ENCODE measurements at places on chromosomes 2 and 18. TPM values are rescaled to one million over a fixed set of nuclear protein-coding genes. Genes with fewer than 3 reads are reported as not detected.

GRCh38 chr2:65128297-65129190, 1.4 kb downstream of the RAB1A start:
- peak overlapping the region; percentile 100 for H3K4me3 ChIP-seq
- peak overlapping the region; percentile 98 for H3K27ac ChIP-seq
- peaks cover 41% of the 10 kb centered on the region for H3K4me1 ChIP-seq
- H3K27me3 ChIP-seq = no peaks in the 10 kb centered on the region
- no peaks in the 10 kb centered on the region for H3K36me3 ChIP-seq

- DNase-seq = no peak
- H3K4me1 ChIP-seq = no peaks in the 10 kb centered on the region
- no peaks in the 10 kb centered on the region for H3K27me3 ChIP-seq
- no peak overlapping the region for H3K4me3 ChIP-seq
- H3K36me3 ChIP-seq = no peaks in the 10 kb centered on the region
Measured at GRCh38 chr2:54422072-54422581, 34.0 kb upstream of the SPTBN1 start.

GRCh38 chr2:111640480-111640879, 243.5 kb downstream of the ANAPC1 start:
- H3K4me1 ChIP-seq = no peaks in the 10 kb centered on the region
- H3K27me3 ChIP-seq = peaks cover 10% of the 10 kb centered on the region
- no peak overlapping the region for H3K27ac ChIP-seq
- H3K4me3 ChIP-seq = no peak overlapping the region
- H3K36me3 ChIP-seq = no peaks in the 10 kb centered on the region

DNA sequence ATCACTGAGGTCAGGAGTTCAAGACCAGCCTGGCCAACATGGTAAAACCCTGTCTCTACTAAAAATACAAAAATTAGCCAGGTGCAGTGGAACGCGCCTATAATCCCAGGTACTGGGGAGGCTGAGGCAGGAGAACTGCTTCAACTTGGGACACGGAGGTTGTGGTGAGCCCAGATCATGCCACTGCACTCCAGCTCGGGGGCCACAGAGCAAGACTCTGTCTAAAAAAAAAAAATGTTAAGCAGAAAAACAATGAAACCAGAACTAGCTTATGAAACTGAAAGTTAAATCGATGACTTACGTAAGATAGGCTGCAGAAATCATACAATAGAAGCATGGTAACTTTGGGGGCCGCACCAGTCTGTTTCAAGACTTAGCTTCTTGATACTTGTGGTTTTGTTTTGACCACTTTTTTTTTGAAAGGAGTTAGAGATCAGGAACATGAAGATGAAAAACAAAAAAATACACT, 6.2 kb upstream of the GPR155 start:
- peaks cover 3% of the 10 kb centered on the region for H3K27me3 ChIP-seq
- no peaks in the 10 kb centered on the region for H3K4me1 ChIP-seq
- H3K27ac ChIP-seq = no peak overlapping the region
- H3K4me3 ChIP-seq = no peak overlapping the region
- DNase-seq = no peak

GRCh38 chr2:105683011-105683492, 61.7 kb upstream of the NCK2 start:
- no peak overlapping the region for H3K4me3 ChIP-seq
- no peak for DNase-seq
- H3K27me3 ChIP-seq = peaks cover 2% of the 10 kb centered on the region
- H3K4me1 ChIP-seq = no peaks in the 10 kb centered on the region

GRCh38 chr2:671787-672605, 5.2 kb downstream of the TMEM18 start:
- H3K4me3 ChIP-seq = no peak overlapping the region
- peaks cover 36% of the 10 kb centered on the region for H3K4me1 ChIP-seq
- peaks cover 20% of the 10 kb centered on the region for H3K36me3 ChIP-seq
- H3K27me3 ChIP-seq = no peaks in the 10 kb centered on the region
- DNase-seq = peak; percentile 62
- no peak overlapping the region for H3K27ac ChIP-seq

- no peak overlapping the region for H3K27ac ChIP-seq
- H3K27me3 ChIP-seq = peaks cover 12% of the 10 kb centered on the region
- H3K4me1 ChIP-seq = peaks cover 13% of the 10 kb centered on the region
Measured at GRCh38 chr2:111171337-111171930, 50.7 kb downstream of the BCL2L11 start.

Gene IL1B
- total RNA-seq = not detected

Gene STK39
- total RNA-seq = 20.9 TPM

Gene LMAN1
- total RNA-seq = 189 TPM

Gene RAB27B
- total RNA-seq = 99.0 TPM

Gene ALLC
- total RNA-seq = not detected

Gene SERPINB10
- total RNA-seq = 0.29 TPM

Gene SERPINB3
- total RNA-seq = not detected
